ENCODE measurements at places on chromosomes 16 and 17.

- no peak for DNase-seq
Observed at GRCh38 chr16:88405216-88406060, 22.7 kb downstream of the ZNF469 start.

DNA sequence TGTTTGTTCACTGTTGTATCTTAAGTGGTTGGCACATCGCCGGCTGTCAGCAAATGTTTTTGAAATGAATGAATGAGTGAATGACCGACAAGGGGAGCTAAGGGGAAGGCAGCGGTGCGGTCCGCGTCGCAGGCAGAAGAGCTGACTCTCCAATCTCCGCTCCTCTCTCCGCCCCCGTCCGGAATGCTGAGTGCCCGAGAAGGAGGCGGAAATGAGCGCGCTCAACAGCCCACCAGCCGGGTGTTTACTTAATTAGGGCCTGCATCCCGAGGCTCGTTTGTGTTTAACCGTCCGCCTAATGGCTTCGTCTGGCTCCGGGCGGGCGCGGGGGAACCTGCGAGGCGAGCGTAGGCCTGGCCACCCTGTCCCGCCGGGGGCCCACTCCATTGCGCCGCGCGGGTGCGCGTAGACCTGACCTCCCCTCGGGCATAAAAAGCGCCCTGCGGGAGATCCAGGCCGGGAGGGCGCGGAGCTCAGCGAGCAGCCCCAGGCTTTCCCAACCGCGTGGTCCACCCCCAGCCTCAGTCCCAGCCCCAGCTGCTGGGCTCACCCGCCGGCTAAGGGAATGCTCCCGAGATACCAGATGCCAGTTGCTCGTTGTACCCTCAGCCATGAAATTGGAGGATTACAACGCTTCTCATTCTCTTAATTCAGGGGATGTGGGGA lies 2.5 kb upstream of the CDH3 start:
- no peak for DNase-seq

DNA sequence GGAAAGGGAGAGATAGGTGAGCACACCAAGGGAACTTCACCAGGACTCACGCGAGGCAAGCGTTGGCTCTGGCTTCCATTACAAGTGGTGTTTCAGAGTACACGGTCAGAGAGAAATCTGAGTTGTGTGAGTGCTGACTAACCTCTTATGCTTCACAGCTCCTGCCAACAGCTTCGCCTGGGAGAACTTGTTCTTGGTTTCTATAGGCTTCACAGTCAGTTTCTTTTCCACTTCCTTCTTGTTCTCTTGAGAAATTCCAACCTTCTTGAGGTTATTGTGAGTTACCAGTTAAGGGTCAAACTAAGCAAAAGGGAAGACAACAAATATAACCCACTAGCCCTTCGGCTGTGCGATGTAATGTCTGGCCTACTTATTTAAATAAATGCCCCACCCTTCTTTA lies 18.9 kb downstream of the PSME3IP1 start:
- DNase-seq: no peak

DNA sequence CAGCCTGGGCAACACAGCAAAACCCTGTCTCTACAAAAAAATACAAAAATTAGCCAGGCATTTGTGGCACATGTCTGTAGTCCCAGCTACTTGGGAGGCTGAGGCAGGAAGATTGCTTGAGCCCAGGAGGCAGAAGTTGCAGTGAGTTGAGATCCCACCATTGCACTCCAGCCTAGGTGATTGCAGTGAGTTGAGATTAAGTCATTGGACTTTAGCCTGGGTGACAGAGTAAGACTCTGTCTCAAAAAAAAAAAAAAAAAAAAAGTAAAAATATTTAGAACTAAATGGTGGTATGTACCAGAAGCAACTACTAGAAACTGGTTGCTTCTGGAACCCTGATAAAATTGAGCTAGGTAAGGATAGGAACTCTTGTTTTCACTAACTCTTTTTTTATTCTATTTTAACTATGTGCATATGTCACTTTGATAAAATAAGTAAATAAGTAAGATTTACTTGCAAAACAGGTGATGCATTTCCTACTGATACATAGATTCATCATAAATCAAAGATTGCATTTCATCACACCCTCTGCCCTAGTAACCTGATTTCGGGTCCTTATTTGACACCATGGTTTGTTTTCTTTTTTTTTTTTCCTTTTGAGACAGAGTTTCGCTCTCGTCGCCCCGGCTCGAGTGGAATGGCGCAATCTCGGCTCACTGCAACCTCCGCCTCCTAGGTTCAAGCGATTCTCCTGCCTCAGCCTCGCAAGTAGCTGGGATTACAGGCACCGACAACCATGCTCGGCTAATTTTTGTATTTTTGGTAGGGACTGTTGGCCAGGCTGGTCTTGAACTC lies 66.0 kb downstream of the USP32 start:
- no peak for DNase-seq

- no peak for DNase-seq
Observed at GRCh38 chr16:66502020-66502913, 47.7 kb downstream of the TK2 start.

DNA sequence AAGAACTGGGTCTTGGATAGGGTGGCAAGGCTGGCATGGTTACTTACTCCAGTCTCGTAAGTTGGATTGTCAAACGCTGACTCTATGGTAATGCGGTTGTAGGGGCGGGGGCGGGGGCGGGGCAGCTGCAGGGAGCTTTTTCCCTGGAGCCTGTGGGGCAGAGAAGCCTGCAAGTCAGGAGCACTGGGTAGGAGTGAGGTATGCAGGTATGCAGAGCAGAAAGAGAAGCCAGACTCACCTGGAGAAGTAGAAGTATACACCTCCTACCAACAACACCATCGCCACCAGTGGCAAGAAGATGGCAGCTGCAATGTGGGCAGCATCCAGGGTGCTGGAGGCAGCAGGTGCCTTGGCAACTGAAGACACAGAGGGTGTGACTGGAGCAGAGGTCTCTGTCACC lies 4.8 kb upstream of the PHF12 start:
- peak; percentile 38 for DNase-seq

GRCh38 chr17:68293490-68294195 lies 2.3 kb downstream of the ARSG start:
- no peak for DNase-seq

DNA sequence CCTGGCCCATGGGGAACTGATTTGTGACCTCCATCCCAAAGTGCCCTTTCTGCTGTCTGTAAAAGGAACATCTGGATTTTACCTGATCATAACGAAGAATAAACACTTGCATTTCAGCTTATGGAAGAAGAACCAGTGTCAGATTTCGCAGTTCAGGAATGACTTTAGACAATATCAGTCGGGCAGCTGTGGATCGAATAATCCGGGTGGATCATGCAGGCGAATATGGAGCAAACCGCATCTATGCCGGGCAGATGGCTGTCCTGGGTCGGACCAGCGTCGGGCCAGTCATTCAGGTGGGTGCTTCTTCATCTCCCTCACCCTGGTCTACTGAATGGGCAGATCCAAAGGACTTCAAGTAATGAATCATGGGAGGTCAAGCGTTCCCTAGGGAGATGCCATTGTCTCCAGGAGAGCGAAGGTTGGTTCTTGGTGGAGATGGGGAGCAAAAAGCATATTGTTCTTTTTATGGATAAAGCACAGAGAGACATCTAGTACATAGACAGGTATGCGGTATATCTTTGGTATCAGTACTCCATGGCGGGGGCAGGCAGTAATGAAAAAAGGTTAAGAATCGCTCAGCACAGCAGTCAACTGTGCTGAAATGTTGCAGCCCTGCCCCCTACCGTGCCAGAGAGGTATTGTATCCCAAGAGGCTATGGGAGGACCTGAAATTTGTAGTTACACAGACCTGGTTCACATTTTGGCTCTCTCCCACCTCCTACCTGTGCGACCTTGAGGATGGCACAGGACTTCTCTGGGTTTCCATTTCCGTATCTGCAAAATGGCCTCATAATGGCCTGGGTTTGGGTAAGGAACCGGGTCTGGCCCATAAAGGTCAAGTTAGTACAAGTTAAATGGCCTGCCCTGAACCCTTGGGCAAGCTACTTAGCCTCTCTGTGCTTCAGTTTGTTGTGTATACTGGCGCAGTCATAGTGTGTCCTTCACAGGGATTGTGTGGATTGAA lies 4.7 kb downstream of the COQ7 start:
- DNase-seq: peak; percentile 81

DNA sequence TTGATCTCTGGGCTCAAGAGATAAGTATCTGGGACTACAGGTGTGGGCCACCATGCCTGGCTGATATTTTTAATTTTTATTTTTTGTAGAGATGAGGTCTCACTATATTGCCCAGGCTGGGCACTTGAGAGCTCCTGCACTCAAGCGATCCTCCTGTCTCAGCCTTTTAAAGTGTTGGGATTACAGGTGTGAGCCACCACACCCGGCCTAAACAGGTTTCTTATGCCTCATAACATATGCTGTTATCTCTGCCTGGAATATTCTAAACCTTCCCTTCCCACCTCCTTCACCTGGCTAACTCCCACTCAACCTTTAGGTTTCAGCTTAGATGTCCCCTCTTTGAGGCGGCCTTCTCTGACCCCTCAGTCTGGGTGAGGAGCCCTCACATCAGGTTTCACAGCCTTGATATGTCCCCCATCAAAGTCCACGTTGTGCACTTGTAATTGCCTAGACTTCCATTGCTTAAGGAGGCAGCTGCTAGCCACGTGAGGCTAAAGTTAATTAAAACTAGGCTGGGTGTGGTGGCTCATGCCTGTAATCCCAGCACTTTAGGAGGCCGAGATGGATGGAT lies 8.6 kb upstream of the CNP start:
- no peak for DNase-seq

DNA sequence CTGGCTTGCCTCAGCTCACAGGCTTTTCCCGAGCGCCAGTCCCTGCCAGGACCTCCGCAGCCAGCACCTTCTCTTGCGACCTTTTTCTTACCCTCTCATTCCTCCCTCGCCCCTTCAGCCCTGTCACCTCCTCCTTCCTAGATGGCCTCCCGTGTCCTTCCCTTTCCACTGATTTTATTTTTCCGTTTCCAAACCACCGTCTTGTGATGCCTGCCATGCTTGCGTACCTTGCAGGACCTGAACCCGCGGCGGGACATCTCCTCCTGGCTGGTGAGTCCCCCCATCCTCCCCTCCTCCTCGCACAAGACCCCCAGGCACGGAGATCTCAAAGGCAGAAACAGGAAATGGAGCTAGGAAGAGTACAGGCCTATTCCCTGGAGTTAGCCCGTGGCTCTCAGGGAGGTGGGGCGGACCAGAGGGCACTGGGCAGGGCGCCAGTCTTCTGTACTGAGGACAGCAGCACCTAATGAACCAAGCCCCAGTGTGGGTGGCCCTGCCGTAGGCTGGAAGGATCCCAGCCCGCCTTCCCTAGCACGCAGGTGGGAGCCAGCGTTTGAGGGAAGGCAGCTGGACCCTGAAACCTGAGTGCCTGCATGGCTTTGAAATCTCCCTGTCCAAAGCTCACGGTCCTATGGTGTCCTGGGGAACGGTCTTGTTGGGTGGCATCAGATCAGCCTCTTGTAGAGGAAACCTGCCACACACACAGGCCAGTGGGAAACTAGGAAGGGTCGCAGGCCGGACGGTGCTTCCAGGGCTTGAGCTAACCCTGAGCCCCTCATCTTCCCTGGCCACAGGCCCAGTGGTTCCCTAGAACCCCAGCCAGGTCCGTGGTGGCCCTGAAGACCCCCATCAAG lies 612 bp downstream of the CISD3 start:
- peak; percentile 72 for DNase-seq

DNA sequence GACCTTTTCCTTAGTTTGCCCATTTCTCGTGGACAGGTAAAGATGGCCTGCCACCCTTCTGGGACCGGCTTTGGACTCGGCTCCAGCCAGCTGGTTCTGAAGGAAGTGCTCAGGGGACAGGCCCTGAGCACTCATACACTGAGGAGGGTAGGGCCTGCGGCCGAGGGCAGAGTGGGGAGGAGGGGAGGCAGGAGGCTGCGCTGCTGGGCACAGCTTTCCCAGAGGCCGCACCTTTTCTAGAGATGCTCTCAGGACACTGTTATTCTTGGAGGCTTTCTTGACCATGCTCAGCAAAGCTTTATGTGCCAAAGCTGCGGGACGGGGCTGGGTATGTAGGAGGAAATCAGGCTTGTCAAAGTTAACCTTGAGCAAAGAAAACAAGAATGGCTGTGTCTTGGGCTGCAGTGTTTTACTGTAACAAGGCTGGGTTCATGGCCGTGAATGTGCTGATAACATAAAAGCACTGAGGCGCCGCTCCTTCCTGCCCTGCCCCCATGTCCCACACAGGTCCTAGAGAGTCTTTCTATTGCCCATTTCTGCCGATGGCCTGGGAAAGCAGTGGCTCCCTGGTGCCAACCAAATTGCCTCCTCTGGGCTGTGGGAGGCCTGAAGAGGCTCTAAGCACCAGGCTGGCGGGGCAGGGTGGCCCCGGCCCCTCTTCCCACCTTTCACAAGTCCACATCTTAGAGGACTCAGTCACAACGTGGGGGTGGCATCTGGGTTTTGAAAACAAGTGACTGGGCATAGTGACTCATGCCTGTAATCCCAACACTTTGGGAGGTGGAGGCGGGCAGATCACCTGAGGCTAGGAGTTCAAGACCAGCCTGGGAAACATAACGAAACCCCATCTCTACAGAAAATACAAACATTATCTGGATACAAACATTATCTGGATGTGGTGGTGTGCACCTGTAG lies 22.3 kb upstream of the TIMP2 start:
- DNase-seq: no peak

- no peak for DNase-seq
Observed at GRCh38 chr17:9432134-9432885, 143.3 kb downstream of the STX8 start.

- peak; percentile 83 for DNase-seq
Observed at GRCh38 chr17:50909765-50910605, 43.8 kb upstream of the TOB1 start.

DNA sequence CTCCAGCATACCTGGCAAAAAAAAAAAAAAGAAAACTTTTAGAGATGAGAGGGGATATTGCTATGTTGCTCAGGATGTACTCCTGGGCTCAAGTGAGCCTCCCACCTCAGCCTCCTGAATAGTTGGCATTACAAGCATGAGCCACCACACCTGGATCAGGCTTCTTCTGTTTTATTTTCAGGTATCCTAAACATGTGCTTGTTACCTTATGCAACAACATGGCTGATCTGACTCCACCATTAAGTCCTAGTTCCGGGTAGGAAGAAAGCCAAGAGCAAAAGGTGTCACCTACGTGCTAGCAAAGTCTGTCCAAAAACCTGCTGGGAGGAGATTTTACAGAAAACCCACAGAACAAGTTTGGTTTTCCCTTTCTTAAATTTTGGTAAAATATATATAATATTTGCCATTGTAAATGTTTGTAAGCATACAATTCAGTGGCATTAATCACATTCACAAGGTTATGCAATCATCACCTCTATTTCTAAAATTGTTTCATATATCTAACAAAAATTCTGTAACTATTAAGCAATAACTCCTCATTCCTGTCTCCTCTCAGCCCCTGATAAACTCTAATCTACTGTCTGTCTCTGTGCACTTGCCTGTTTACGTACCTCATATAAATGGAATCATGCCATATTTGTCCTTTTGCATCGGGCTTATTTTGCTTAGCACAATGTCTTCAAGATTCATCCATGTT lies 9.1 kb upstream of the CACNG3 start:
- no peak for DNase-seq
